NB4 (cell line): ENCODE measurements at places on chromosomes 12 and 14.

DNA sequence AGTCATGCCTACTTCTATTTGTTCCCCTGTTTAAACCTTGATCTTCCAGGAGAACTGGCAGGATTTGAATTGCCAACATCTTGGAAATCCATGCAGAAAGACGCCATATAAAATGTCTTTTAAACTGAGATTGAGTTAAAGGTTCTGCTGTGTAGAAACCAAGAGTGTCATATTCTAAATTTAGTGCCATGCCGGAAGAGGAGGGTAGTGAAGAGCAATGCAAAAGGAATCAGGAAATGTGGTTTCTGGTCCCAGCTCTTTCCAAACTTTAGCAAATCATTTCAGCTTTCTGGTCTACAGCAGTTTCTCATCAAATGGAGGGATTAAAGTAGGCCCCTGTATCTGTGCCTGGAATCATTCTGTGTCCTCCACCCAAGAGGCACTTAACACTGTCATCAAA, 85.7 kb downstream of the BTG1 start:
- DNase-seq, result peak; percentile 70

GRCh38 chr12:45626965-45627364, 102.5 kb upstream of the ARID2 start:
- DNase-seq, result no peak

GRCh38 chr12:122841544-122842321, 6.5 kb downstream of the HIP1R start:
- DNase-seq, result no peak

DNA sequence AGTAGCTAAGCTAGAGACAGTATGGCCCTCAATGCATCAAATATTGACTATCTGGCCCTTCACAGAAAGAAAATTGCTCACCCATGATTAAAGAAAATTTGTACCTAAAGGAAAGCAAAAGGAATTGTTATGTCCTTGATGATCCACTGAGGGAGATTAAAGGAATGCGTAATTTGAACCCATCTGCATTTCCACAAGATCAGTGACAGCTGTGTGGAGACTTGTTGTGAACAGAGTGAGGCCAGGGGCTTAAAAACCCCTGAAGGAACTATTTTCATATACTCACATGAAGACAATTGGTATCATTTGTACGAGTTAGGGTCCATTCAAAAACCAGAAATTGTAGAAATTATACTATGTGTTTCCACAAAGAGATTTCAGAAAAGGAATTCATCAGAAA, 1908.1 kb upstream of the SEL1L start:
- DNase-seq, result no peak

DNA sequence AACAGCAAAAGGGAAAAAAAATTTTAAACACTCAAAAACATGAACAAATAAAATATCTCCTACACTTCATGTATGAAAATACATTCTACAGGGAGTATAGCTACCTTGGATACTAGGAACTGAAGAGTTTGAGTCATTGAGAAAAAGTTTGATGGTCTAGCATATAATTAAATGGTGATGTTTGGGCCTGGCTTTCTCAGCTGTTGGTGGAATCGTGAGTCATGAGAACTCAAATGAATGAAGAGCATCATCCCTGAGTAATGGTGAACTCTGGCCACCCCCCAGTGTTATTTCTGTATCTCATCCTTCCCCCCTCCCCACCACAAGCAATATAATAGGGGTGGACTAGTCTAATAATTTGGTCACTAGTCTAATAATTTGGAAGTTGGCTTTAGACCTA, 6.7 kb upstream of the SLC6A15 start:
- no peak for DNase-seq

GRCh38 chr14:103155826-103156394, 32.6 kb downstream of the TNFAIP2 start:
- DNase-seq, result no peak

GRCh38 chr12:26697217-26697616, 135.8 kb downstream of the ITPR2 start:
- no peak for DNase-seq

GRCh38 chr12:27334042-27334720, 1.5 kb downstream of the BMAL2 start:
- DNase-seq, result peak; percentile 52

- peak; percentile 46 for DNase-seq
These were observed 808 bp downstream of the MSI1 start for GRCh38 chr12:120367924-120368788.

DNA sequence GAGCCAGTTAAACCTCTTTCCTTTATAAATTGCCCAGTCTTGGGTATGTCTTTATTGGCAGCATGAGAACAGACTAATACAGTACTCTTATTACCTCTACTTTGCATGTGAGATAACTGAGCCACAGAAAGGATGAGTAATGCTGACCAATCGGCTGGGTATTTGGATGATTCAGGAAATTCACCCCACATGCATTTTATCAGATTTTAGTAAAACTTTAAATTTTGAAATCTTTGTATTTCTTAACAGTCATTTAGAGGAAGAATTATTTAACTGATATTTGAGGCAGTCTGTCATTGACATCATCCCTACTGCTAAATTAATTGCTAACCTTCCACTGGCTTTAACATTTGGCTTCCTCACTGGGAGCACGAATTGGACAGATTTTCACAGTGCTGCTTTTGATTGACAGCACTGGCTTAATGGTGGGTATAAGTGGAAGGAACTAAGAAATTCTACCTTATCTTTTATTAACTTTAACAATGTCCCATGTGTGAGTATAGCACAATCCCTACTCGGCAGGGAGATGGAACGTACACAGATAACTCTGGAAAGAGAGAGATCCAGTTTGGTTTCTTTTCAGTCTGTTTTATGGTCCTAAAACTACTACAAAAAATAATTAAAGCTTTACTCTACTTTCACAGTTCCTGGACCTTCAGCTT, 261.0 kb downstream of the DACT1 start:
- DNase-seq, result no peak

GRCh38 chr14:31902002-31902401, 175.1 kb upstream of the ARHGAP5 start:
- DNase-seq, result no peak

- DNase-seq, result no peak
These were observed 2.5 kb downstream of the KDM5A start for GRCh38 chr12:386651-387050.

DNA sequence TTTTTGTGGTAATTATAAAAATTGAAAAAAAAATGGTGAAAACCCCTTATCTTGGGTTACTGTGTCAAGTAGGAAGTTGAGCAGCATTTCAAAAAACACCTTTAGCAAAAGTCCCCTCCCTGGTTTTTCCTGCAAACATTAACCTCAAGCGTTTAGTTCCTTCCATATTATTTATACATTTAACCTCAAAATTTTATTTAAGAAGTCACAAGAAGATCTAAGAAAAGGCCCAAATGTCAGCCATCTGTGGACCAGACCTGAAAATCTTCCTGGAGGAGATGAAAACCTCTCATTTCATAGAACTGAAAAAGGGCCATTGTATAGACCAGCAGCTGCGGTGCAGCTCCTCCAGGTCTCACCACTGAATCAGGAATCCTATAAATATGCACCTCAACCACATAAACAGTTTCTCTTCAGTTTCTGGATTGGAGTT, 40.4 kb upstream of the BTG1 start:
- DNase-seq, result no peak

- no peak for DNase-seq
These were observed 110.2 kb upstream of the SLC38A4 start for GRCh38 chr12:46936042-46936441.

GRCh38 chr14:67137744-67138371, 51.4 kb upstream of the GARIN2 start:
- peak; percentile 28 for DNase-seq

- DNase-seq, result no peak
These were observed 323.8 kb downstream of the RAD51B start for GRCh38 chr14:68143341-68143841.

DNA sequence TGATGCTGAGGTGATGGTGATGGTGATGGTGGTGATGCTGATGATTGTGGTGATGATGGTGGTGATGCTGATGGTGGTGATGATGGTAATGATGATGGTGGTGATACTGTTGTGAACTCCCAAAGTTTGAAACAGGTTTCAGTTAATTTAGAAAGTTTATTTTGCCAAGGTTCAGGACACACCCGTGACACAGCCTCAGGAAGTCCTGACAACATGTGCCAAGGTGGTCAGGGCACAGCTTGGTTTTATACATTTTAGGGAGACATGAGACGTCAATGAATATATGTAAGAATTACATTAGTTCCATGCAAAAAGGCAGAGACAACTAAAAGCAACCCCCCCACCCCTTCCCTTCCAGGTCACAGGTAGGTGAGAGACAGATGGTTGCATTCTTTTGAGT, 112.8 kb upstream of the EVL start:
- no peak for DNase-seq
